Activated T-helper 1 cell treated with anti-CD3 and anti-CD28 coated beads, Interleukin-2, amount 50 U/mL, for 16 hours (primary cell): ENCODE measurements at places on chromosomes 11 and 22.

DNA sequence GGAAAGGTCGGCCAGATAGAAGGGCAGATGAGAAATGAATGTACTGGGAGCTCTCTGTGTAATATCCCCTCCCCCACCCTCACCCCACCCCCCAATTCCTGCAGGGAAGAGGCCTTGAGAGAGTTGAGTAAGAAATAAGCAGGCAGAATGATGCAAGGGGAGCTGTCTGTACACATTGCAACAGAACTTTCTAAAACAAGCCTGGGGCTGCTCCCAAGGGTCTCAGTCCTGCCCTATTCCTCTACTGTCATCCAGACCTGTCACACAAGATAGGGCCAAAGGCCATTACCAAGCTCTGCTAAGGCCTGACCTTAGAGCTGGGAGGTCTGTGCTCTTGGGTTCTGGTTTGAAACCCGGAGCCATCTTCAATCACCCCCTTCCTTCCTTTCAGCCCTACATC lies 5.7 kb upstream of the DGAT2 start:
- no peak for DNase-seq

- DNase-seq, result no peak
Observed at GRCh38 chr11:76566811-76567210, 103.7 kb downstream of the LRRC32 start.

DNA sequence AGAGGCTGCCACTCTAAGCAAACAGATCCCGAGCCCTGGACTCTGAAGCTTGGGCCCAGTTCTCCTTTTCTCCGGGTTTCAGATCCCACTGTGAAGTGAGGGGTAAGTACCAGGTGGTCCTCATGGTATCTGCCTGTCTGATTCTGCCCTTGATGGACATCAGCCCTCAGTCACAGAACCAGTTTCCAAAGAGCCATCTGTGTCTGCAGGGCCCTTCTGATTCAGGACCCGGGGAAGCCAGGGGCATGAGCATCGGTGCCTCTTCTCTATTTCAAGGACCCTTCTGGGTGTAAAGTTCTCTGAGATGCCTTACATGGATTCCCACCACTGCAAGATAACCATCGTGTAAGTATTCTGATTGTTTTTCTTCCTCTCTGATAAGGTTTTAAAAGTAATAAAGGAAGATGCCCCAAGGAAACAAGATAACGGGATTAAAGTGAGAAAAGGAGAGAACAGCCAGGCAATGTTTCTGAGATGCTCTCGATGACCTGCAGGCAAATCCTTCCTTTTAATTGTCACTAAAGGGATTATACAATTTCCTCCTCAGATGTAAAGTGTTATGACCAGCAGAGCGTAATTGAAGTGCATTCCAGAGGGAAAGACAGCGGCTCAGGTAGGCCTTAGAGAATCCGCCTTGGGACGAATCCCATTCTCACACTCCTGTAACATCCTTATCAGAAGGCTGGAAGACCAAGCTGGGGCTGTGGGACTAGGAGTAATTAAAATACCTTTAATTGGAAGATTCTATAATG lies 924.3 kb downstream of the TBC1D22A start:
- DNase-seq, result no peak

DNA sequence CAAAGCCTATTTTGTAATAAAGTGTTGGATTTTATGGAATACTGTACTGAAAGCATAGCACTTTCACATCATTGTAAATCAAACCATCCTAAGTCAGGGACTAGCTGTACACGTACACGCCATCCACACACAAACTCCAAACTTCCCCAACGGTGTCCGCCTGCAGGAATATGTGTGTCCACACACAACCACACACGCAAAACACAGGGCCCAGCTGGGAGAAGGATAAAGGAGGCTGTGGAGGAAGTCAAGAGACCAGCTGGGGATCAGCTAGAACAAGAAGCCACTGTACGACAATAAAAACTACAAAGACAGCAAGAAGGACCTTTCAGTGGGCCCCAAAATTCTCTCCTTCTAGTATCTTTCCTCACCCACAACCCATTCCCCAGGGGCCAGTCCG lies 1.6 kb downstream of the TRIM29 start:
- no peak for DNase-seq

- no peak for DNase-seq
Observed at GRCh38 chr22:46012881-46013281, 35.9 kb upstream of the WNT7B start.

GRCh38 chr11:134949121-134950090 lies 537.4 kb upstream of the B3GAT1 start:
- no peak for DNase-seq

GRCh38 chr22:45399712-45400445 lies 13.5 kb downstream of the SMC1B start:
- DNase-seq, result no peak

GRCh38 chr22:18121954-18122554 lies 11.4 kb downstream of the TUBA8 start:
- no peak for DNase-seq

DNA sequence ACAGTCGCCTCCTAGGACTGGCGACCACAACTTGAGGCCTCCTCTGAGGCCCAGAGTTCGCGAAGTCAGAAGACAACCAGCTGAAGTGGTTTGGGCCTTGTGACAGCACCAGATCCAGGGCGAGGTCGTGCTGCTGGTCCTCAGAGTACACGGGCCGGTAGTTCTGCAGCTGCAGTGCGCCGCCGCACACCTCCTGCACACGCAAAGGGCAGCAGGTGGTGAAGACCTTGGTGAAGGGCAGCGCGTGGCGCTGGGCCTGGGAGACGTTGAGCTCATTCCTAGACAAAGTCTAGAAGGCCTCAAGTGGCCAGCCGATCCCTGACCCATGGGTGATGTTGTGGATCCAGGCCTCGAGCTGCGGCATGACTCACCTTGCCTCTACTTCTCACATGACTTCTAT lies 18.2 kb downstream of the CD3E start:
- DNase-seq, result no peak

- no peak for DNase-seq
Observed at GRCh38 chr22:44088976-44089570, 65.0 kb downstream of the PARVB start.

GRCh38 chr22:45762545-45763235 lies 91.1 kb downstream of the ATXN10 start:
- DNase-seq, result no peak

- DNase-seq, result no peak
Observed at GRCh38 chr22:16989915-16990314, 18.1 kb downstream of the GAB4 start.
